ENCODE measurements at places on chromosomes 2 and 18.

DNA sequence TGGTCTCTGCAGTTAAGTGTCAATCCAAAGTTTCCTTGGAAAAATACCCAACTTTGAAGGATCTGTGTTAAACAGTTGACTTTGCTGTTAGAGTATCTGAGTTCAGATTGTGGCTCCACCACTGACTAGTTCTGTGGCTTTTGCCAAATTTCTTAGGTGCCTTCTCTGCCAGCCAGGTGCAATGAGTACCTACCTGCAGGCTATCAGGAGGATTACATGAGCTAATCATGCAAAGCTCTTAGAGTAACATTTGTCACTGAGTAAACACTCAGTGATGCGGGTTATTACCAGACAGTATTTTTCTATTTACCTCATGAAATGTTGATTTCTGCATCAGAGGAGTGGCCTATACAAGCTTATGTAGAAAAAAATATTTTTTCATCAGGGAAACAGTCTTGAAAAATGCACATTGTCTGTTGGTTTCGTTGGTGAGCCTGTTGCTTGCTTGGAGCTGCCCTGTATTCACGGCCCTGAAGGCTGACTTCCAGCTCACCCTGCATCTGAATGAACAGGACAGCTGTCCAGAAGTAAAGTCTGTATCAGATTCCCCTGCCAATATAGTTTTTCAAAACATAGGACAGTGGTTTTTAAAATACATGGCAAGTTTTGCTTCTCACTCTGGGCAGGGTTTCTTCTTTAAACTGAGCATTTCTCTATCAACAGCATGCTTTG, 235.1 kb downstream of the CDCA7 start:
- peak; percentile 31 for DNase-seq

GRCh38 chr18:68707646-68708045, 7.3 kb downstream of the TMX3 start:
- no peak for DNase-seq

DNA sequence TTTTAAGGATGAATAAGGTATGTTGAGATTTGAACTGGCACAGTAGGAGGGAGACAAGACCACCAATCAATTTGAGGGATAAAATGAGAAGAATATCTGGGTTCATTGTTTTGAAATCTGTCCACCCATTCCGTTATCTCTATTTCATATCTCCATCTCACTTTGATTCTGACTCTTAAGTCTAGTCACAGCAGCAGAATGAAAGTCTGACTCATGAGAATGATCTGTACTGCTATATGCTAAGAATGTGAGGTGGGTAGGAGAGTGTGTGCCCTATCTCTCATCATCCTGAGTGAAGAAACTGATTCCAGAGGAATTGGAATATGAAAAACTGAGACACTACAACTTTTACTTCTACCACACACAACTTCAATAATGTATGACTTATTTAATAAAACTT, 1994.5 kb upstream of the PIK3C3 start:
- no peak for DNase-seq

GRCh38 chr2:36413218-36413617, 57.6 kb downstream of the CRIM1 start:
- no peak for DNase-seq

DNA sequence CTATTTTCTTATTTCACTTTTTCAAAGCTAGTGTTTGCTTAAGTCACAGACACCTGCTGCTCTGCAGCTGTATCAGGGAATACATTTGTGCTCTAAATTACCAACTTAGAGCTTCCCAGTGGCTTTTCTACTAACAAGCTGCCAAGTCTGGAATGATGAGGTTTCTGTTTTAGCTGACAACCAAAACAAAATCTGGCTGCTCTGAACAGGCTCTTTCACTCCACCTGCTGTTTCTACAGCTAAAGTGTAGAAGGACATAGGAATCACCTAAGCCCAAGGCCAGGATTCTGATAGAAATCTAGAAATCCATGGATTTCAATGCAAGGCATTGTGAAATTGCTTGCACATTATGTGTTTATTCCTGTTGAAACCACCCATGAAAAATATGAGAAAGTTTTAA, 201.2 kb downstream of the SUCLG1 start:
- no peak for DNase-seq

- DNase-seq: no peak
Observed at GRCh38 chr2:209636076-209636475, 135.6 kb upstream of the UNC80 start.

- DNase-seq: no peak
Observed at GRCh38 chr2:222888716-222889115, 27.9 kb downstream of the ACSL3 start.

- DNase-seq: no peak
Observed at GRCh38 chr2:126826491-126826890, 72.2 kb upstream of the TEX51 start.

DNA sequence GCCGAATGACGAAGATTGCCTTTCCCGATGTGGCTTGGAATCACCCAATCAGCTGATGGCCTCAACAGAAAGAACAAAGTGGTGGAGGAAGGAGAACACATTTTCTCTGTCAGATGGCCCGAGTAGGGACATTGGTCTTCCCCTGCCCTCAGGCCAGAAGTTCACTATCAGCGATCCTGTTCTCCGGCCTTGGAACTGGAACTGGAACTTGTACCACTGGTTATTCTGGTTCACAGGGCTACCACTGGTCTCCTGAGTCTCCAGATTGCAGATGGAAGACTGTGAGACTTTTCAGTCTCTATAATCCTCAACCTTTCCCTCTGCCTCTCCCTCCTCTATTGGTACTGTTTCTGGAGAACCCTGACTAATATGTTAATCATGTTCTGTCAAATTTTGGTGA, 180.4 kb downstream of the ANKRD30B start:
- no peak for DNase-seq

GRCh38 chr18:24914171-24914525, 437.8 kb downstream of the ZNF521 start:
- no peak for DNase-seq

- no peak for DNase-seq
Observed at GRCh38 chr2:186755066-186755465, 61.2 kb downstream of the FAM171B start.

GRCh38 chr2:188306271-188306670, 14.6 kb downstream of the GULP1 start:
- DNase-seq: no peak

DNA sequence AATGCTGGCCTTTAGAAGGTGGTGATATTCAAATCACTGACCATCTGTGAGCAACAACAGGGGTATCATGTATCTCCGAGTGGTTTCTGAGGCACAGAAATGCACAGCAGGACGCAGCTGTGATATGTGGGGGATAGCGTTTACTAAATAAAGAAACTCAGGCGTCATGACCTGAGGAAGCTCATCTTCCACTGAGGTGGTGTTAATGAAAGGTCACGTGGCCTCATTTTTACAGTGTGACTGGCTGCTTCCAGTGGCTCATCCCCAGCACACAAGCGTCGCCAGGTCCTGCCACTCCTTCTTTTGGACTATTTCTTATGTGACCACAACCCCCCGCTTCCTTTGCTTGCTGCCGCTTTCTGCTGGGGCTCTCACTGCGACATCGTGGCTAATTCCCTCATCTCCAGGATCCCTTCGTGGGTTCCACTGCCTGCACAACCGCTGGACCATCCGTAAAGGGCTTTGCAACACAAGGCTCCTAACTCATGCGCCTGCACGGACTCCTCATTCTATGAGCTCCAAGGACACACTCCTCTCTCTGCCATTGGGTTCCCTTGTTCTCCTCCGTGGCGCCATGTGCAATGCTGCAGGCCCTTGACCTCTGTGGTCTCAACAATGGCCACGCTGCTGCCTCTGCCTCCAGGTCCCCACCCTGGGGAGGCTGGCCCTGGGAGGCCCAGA, 109.3 kb downstream of the MBP start:
- no peak for DNase-seq

DNA sequence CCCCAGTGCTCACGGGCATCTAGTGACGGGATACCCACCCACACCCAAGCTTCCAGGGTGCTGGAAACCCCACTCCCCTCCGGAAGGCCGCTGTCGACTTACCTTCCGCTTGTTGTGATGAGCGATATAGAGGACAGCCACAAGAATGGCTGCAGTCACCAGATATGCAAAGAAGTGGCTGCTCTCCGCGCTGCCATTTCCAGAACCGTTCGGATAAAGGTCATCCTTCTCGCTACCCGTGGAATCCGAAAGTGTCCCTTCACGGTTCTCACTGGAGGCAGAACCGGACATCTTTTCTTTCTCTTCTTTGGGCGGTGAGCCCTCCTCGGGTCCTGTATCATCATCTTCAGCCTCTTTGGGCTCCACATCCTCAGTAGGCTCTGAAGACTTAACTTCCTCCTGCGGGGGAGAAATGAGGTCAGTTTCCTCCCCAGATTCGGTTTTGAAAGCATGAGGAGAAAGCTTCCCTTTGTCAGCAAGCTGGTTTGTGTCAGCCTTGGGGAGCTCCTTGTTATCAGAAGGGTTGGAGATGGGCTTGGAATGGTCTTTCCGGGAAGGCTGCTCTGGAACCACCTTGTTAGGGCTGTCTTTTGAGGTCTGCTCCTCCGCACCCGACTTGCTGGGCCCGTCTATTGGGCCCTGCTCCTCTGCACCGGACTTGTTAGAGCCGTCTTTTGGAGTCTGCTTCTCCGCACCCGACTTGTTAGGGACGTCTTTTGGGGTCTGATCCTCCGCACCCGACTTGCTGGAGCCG, 1.2 kb downstream of the TGOLN2 start:
- no peak for DNase-seq

- DNase-seq: no peak
Observed at GRCh38 chr18:57728941-57729511, 74.1 kb downstream of the ATP8B1 start.

DNA sequence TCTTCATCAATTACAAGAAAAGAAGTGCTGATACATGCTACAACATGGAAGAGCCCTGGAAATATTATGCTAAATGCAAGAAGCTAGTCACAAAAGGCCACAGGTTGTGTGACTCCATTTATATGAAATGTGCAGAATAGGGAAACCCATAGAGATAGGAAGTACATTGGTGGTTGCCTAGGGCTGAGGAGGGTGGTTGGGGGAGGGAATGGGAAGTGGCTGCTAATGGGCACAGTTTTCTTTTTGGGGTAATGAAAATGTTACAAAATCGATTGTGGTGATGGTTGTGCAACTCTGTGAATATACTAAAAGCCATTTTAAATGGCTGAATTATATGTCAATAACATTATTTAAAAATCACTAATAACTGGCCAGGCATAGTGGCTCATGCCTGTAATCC, 24.3 kb upstream of the RESP18 start:
- no peak for DNase-seq

DNA sequence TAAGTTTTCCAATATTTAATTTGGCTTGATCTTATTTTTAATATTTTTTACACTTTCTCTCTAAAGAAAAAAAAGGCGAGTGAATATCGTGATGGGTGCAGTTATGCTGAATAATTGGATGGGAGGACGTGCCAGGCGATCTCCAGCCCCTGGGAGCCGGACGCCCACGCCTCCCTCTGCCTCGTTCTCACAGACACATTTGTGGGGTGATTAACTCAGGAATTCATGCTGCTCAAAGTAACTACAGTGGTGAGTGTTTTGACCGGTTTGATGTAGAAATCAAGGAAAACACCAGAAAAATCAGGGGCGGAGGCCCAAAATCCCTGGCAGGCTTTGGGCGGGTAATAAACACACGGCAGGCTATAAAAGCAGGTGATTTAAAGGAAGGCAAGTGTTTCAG, 736.8 kb upstream of the SALL3 start:
- no peak for DNase-seq

DNA sequence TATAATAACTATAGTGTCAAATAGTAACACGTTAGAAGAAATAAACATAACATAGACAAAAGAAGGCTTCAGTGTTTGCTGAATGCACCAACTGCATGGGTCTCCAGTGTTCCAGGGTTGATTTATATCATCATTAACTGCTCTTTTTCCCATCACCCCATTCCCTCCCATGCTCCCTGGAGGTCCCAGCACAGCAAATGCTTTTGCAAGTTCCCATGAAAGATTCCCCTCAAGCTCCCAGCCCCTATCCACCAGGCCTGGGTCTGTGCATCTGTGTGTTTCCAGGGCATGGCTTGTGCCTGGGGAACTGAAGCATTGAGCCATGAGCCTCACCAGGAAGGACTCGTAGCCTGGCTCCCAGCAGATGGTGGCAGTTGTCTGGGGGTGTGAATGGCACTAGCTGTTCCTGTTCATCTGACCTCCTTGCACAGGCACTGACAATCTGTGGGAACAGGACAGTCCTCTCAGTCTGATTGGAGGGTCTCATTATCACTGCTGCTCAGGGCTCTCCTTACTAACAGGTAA, 164.6 kb upstream of the RMP24 start:
- no peak for DNase-seq

DNA sequence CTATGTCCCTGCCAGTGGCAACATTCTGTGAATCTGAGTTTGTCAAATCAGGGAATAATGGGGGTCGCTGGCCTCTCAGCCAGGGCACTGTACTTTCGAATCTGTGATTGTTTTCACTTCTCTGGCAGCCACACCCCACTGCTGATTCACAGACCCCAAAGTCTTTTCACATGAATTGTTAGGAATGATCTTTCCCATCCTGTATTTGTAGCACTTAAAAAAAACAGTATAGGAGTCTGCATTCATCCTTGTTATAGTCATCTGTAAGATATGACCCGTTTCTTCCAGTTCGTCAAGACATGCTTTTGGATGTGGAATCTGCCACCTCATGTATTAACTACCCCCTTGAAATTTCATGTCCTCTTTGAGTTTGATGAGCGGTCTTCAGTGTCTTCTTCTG, 928 bp downstream of the NAGK start:
- no peak for DNase-seq

GRCh38 chr18:41966943-41967342, 11.9 kb downstream of the PIK3C3 start:
- DNase-seq: no peak

- no peak for DNase-seq
Observed at GRCh38 chr2:194077366-194077765, 1579.7 kb upstream of the SLC39A10 start.
